ENCODE measurements at places on chromosomes 3 and 15.

DNA sequence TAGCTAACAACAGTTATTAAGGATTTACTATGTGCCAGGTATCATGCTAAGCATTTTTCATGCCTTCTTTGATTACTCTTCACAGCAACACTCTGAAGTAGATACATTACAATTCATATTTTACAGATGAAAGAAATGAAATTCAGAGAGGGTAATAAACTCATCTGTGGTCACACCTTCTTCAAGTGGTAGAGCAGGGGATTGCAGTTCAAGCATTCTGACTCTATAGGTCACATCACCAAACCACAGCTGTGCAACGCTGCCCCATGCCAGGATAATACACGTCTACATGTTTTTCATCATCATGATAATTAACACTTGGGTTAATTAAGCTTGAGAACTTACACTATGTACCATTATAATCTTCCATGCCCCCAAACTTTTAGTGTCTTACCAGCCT is 98.5 kb downstream of the LRRC3B start:
- DNase-seq = no peak

DNA sequence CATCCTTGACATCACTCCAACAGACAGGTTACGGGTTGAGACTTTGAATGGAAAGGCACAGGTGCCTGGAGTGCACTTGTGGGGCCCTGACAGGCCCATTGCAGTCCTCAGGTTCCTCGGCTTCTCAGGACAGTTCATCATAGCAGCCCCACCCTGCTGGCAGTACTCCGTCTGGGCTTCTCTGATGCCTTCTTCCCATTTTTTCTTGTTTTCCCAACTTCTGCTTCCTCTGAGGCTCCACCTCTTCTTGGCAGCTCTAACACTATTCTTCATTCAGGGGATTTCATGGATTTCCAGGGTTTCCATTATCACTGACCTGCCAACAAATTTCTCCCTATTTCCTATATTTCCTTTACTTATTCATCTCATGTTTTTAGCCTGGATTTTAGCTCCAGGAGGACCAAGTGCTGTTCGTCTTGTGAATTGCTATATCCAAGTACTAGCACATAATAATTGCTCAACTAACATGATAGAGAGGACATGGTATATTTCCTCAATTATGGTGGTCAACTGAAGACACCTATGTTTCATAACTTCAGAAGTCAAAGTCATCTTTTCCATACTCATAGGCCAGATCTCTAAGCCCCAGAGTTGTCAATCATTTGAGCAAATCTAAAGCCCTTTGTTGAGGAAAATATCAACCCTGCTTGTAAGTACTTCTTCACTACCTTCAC is 16.2 kb downstream of the NCEH1 start:
- DNase-seq = no peak

GRCh38 chr15:63136742-63137141 is 15.1 kb downstream of the LACTB start:
- DNase-seq = no peak

GRCh38 chr15:70327856-70328678 is 230.3 kb upstream of the TLE3 start:
- DNase-seq = no peak

GRCh38 chr3:43181202-43181821 is 75.4 kb upstream of the POMGNT2 start:
- no peak for DNase-seq

GRCh38 chr3:42505849-42506410 is 3.5 kb downstream of the VIPR1 start:
- no peak for DNase-seq

DNA sequence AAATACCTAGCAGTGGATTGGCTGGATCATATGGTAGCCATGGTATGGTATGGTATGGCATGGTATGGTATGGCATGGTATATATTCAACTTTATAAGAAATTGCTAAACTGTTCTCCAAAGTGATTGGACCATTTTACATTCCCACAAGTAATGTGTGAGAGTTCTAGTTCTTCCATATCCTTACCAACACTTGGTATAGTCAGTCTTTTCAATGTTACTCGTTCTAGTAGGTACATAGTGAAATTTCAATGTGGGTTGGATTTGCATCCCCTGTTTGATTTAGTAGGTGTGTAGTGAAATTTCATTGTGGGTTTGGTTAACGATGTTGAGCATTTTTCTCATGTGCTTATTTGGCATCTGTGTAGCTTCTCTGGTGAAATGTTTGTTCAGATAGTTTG is 154.3 kb downstream of the ITPR1 start:
- no peak for DNase-seq

DNA sequence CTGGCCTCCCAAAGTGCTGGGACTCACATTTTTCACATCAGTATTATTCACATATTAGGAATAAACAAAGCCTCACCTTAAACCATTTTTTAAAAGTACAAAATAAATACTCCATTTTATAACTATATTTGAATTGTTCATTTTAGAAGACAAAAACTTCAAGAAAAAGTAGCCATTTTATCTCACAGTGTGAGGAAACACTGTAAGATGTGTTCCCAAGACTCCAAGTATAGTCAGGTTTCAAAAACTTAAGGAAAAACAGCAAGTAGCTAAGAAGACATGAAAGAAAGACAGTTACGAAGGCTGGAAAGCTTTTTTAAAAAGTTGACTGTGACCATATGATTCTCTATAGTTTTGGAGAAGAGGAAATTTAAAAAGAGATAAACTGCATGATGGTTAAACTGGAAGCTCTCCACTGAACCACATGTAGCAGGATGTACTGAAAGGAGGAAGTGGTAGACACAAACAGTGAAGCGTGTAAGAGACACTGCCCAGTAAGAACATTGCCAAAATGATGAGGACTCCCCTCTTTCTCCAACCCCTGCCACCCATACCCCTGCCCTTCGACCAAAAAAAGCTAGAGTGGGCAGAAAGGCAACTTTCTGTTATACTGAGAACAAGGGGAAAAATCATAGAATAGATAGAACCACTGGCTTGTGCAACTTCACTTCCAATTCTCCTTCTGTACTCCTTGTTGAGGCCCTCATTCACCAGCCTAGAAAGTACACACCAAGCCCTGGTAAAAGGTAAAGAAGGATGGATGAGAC is 6.2 kb upstream of the TMF1 start:
- no peak for DNase-seq

GRCh38 chr3:159839561-159840379 is 148.9 kb upstream of the IL12A start:
- DNase-seq = no peak

- DNase-seq = peak; percentile 75
Observed at GRCh38 chr3:127172781-127173515, 20.0 kb upstream of the PRR23E start.

DNA sequence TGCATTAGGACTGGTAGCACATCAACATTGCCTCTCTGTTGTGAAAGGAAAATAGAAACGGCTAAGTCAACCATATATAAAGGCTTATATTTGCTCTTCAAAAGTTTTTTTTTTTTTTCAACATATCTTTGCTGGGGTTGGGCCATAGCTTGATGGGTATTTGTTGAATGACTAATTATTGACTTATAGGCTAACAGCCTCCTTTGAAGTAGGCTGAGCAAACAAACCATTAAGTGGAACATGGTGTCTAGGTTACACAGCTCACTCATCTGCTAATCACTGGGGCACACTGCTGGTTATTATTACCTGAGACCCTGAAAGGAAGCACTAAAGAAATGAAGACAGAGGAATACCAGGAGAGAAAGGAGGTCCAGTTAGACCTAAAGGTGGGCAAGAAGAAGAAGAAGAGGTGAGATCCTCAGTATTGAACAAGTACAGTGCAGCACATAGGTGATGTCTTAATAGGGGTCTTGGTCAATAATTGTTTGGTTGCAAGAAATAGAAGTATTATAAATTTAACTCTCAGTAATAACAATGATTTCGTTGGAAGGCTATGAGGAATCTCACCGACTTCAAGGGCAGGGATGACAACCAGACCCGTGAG is 139.4 kb downstream of the RPLP1 start:
- DNase-seq = peak; percentile 13

- no peak for DNase-seq
Observed at GRCh38 chr3:133169331-133170068, 131.3 kb downstream of the TMEM108 start.

DNA sequence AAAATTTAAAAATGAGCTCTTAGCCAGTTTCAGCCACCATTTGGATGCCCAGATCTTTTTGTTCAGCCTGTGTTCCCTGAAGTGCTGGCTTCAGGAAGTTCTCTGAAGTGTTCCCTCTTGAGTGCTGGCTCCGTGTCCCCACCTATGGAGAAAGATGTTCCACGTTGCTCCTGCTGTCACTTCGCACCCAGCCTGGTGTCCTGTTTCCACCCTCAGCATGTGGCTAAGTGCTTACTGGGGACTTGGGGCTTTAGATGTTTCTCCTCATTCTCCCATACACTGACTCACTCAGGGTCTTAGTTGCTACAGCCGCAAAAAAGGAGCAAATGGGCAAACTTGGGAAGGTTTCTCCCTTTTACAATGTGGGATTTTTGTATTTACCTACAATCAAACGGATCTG is 16.6 kb downstream of the CHCHD6 start:
- DNase-seq = no peak

- DNase-seq = no peak
Observed at GRCh38 chr15:34642247-34642646, 58.8 kb upstream of the GOLGA8B start.

GRCh38 chr15:31811641-31812040 is 218.7 kb upstream of the CHRNA7 start:
- no peak for DNase-seq

- no peak for DNase-seq
Observed at GRCh38 chr15:21267226-21267625, 173.1 kb downstream of the POTEB3 start.

- no peak for DNase-seq
Observed at GRCh38 chr3:58629629-58630028, 36.9 kb downstream of the FAM3D start.

- no peak for DNase-seq
Observed at GRCh38 chr15:69750253-69750652, 297.6 kb downstream of the RPLP1 start.

GRCh38 chr15:31740203-31740602 is 290.1 kb upstream of the CHRNA7 start:
- no peak for DNase-seq
